ENCODE measurements at places on chromosomes 11 and 22. TPM values are rescaled to one million over a fixed set of nuclear protein-coding genes. Genes with fewer than 3 reads are reported as not detected.

Gene OR51I1
- total RNA-seq = 0.33 TPM

GRCh38 chr11:117315285-117316196 is 515 bp downstream of the BACE1 start:
- DNase-seq = peak; percentile 14

DNA sequence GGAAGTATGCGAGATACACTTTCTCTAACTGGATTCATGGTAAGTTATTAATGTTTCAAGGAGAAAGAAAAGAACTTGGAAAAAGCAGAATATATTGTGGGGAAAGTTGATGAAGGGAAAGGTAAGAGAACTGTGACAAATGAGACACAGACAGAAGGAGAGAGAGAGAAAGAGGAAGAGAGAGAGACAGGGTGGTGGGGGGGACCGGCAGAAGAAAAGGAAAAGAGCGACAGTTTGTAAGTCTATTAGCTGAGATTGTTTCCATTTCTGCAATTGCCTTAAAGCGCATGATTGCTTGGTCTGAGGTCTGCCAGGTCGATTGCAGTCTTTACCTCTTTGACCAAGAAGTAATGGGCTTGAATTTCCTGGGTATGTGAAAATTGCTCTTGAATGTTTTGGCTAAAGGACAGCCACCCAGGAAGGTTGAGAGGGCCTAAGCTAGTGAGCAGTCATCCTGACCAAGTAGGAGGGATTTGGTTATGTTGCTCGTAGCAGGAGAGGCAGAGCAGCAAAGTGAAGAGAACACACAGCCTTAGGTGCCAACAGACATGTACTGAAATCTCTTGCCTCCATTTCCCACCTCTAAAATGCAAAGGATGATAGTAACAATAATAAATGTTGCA is 23.6 kb upstream of the TMA7B start:
- peak; percentile 66 for DNase-seq

DNA sequence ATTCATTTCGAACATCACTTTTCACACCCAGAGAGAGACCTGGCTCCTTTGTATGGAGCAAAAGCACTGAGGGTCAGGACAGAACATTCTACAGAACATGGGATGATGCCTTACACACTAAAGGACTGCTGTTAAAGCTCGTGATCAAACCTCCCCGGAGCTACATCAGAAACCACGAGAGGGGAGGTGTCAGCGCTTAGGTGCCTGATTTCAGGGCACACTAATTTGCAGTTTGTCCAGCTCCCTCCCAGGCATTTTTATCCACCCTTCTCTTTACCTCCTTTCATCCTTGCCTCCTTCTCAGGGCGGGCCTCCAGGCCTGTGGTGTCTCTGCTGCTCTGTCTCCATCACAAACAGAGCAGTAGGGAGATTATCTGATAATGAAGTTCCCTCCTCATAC is 127.5 kb downstream of the VPREB1 start:
- DNase-seq = no peak

DNA sequence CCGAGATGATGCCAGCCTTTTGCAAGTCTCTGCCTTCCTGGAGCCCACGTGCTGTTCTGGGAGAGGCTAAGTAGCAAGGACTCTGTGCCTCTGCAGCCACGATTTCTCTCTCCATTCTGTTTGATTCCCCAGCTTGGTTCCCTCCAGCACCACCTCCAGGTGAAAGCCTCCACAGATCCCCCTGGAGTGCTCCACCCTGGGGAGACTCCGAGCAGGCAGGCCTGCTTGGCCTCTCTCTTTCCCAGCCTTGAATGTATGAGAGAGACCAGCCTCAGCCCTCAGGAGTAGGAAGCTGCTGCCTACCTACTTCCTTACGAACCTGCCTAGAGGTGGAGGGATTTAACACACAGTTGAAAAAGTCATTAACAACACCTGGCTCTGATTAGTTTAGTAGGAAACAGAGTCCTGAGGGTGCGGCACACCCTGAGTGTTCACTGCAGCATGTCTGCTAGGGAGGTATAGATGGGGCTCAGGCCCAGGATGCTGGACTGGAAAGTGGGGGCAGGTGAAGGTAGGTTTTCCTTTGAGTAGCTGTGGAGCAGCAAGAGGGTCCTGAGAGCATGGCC is 22.5 kb downstream of the TMPRSS5 start:
- DNase-seq = no peak

Data from thyroid gland (tissue), 4 donors.